CD4-positive, alpha-beta T cell treated with Interleukin-2 at 100 ng/mL for 4 hours (primary cell): ENCODE measurements at places on chromosomes 12 and 14.

- peak; percentile 72 for DNase-seq
Observed at GRCh38 chr12:12736759-12737676, 19.9 kb downstream of the CDKN1B start.

DNA sequence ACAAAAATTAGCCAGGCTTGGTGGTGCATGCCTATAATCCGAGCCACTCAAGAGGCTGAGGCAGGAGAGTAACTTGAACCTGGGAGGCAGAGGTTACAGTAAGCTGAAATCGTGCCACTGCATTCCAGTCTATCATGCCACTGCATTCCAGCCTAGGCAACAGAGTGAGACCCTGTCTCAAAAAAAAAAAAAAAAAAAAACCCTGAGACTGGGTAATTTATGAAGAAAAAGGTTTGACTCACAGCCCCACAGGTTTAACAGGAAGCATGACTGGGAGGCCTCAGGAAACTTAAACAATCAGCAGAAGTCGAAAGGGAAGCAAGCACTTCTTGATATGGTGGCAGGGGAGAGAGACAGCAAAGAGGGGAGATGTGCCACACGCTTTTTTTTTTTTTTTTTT is 123.2 kb downstream of the GXYLT1 start:
- no peak for DNase-seq

- no peak for DNase-seq
Observed at GRCh38 chr12:1517734-1518525, 76.5 kb downstream of the FBXL14 start.

- DNase-seq = no peak
Observed at GRCh38 chr12:12562016-12562483, 613 bp downstream of the DUSP16 start.

DNA sequence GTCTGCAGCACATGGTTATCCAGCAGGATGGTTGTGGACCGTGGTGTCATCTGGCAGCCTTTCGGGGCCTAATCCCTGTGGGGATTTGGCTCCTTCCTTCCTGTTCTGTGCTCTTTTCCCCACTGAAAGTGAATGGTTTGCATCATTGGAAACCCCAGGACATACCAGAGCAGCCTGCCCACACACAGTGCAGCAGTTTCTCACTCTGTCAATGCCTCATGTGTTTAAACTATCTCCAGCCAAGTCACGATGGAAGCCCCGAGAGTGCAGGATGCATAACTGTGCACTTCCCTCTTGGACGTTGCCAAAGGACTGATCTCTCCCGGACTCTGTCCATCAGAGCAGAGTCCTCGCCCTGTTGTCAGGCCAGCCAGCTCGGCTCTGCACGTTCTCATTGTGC is 29.0 kb upstream of the AMN start:
- no peak for DNase-seq

- DNase-seq = no peak
Observed at GRCh38 chr14:54502602-54503001, 7.1 kb upstream of the CGRRF1 start.

- DNase-seq = peak; percentile 13
Observed at GRCh38 chr14:20614038-20614840, 23.1 kb upstream of the RNASE12 start.

DNA sequence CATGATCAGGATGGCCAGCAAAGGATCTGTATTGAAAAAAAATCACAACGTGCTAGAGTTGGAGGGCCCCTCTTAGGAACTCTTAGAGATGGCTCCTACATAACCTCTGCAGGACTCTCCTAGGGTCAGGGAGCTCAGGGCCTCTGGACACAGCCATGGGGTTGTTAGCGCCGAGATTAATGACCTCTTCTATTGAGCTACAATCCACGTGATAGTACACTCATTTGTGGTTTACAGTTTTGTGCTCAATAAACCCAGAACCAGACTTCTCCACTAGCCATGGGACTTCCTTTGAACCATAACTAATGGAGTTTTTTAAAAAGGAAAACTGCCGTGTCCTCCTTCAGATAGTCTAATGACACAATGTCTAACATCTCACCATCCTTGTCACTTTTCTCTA is 29.6 kb upstream of the HDAC7 start:
- no peak for DNase-seq

DNA sequence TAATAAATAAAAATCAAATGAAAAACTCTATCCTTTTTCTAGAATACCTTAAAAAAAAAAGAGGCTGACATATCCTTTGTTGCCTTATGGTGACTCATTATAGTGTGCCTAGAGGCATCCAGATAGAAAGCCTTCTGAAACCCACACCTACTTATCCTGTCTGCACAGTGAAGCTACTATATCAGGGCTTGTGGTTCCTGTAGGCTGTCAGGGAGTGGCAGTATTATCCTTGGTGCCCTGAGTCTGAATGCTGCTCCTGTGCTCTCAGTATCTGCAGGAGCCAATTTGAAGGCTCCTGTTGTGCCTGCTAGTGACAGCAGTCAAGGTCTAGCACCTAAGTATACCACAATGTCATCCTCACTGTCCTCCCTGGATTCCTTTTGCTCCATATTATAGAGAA is 168.4 kb upstream of the AVPR1A start:
- DNase-seq = no peak

DNA sequence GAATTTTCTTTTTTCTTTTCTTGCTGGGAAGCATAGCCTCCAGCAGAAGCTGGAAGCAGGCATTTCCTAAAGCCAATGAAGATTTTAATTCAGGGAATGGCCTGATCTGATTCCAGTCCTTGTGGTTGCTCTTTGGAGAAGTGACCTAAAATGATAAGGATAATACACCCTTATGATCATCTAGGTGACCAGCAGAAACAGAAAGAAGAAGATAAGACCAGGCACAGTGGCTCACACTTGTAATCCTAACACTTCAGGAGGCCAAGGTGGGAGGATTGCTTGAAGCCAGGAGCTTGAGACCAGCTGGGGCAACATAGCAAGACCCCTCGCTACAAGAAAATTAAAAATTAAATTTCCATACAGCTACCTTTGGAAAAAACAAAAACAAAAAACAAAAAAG is 51.2 kb downstream of the EEA1 start:
- no peak for DNase-seq

GRCh38 chr12:64053117-64053516 is 169.0 kb downstream of the KICS2 start:
- no peak for DNase-seq

GRCh38 chr14:22780941-22781300 is 14.4 kb downstream of the OXA1L start:
- DNase-seq = no peak

- no peak for DNase-seq
Observed at GRCh38 chr14:89669193-89669592, 252.2 kb upstream of the FOXN3 start.

DNA sequence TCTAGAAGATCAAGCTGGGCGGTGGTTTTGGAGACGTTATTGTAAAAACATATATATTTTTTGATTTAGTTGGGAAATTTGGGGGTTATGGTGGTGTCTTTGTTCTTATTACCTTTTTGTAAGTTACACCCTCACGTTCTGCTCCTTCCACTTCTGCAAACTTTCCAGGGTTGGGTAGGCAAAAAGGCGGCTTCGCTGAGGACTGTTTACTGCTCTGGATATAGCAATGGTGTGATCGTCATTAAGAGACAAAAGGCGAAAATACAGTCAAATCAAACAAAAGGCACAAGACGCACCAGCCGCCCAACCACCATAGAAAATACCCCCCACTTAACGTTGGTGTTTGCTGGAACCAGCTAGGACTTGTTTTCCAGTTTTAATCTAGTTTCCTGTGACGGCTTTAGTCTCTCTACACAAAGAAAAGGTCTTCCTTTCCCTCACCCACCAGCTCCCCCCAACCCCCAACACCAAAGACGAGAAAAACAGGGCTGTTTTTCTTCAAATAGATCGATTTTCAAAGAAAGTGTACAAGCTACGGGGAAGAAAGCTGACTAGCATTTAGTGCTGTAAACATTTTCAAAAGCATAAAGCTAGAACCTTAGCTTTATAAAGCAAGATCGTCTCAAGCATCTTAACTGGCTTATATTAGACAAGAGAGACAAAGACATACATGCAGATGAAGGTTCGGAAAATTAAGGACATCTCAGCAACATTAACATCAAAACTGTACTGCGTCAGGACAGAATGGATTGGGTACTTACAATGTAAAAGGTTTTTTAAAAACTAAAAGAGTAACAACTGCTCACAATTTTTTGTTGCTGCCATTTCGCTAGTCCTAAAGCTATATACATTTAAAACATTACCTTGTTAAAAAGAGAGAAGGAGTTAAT is 2.0 kb upstream of the SETD1B start:
- DNase-seq = peak; percentile 84

GRCh38 chr14:63200035-63200740 is 4.1 kb upstream of the RHOJ start:
- DNase-seq = no peak

GRCh38 chr12:15751741-15752140 is 37.4 kb downstream of the EPS8 start:
- DNase-seq = no peak

GRCh38 chr12:96810057-96810456 is 97.0 kb upstream of the NEDD1 start:
- no peak for DNase-seq

GRCh38 chr12:87678453-87678852 is 350.7 kb downstream of the C12orf50 start:
- DNase-seq = no peak

DNA sequence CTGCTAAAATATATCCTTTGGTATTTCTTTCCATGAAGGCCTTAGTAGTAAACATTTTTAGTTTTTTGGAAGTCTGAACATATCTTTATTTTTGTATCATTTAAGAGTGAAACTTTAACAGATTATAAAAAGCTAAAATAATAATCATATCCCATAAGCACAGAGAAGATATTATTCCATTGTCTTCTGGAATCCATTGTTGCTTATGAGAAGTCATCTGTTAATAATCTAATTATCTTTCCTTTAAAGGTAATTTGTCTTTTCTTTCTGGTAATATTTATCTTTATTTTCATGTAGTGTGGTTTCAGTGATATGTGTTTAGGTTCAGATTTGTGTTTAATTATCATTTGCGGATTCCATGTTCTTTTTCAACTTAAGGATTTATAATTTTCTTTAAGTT is 261.7 kb downstream of the MSRB3 start:
- DNase-seq = no peak

DNA sequence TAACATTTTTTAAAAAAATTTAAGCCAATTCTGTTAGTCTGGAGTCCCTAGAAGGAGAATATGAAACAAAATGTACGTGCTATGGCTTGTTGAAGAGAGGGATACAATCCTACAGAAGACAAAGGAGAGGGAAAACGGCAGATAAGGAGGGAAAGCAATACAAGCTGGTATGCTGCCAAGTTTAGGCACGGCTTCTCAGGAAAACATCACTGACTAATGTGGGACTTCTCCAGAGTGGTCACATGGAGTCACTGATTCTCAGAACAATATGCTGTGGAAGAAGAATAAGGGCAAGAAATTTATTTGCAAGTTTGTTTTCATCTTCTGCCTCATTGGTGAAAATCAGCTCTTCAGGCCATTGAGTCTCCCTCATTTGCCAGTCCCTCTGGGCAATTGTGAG is 22.9 kb upstream of the NR1H4 start:
- DNase-seq = no peak

DNA sequence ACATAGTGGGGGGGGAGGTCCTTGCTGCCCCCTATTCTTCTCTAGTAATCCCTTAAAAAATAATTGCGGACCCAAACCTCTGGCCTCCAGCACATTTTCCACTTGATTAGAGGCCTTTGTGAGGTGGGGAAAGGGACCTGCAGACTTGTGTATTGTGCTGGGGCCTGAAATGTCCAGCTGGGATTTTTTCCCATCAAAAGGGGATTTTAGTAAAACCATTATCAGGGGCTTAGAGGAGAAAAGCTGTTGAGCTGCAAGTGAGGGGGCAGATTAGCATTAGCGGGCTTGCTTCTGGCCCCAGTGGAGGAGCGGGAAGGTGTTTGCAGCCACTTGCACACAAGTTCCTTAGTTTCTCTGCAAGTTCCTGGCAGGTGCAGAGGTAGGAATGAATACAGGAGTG is 13.9 kb downstream of the FBXL14 start:
- DNase-seq = no peak

- no peak for DNase-seq
Observed at GRCh38 chr12:119235197-119235751, 56.5 kb downstream of the HSPB8 start.

- DNase-seq = no peak
Observed at GRCh38 chr12:4723226-4723625, 3.0 kb downstream of the GALNT8 start.

DNA sequence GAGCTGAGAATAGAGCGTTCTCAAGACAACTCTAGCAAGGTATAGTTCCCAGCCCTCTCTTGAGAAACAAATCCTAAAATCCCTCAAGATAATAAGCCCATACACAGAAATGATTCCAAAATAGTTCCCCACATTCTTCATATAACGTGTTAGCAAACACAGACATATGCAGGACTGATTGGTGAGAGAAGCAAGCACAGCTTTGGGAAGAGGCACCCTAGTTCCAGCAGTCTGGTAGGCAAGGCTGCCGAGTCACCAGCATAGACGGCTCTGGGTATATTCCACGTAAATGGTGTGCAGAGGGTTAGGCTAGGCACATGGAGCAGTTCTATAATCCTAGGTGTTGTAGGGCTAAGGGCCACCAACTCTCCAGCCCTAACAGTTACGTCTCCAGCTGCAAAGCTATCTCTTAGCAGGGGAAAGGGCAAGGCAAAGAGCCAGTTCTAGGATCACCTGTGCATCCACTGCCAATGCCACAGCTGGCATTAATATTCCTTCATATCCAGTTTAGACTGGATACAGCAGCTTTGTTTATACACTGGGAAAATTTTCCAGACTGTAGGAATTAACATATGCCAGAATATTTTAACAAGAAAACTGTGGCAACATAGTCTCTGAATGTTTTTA is 52.9 kb downstream of the SH2B3 start:
- DNase-seq = no peak

GRCh38 chr12:12636641-12637040 is 25.0 kb downstream of the CREBL2 start:
- DNase-seq = no peak

GRCh38 chr12:1444142-1444516 is 150.3 kb downstream of the FBXL14 start:
- DNase-seq = no peak
